Activated B cell treated with CpG ODN at 0.5 μM for 24 hours (primary cell): ENCODE measurements at places on chromosomes 7 and 10. TPM values are rescaled to one million over a fixed set of nuclear protein-coding genes. Genes with fewer than 3 reads are reported as not detected.
A peak's percentile ranks its signal among the peaks of the same experiment; 100 is the strongest.

DNA sequence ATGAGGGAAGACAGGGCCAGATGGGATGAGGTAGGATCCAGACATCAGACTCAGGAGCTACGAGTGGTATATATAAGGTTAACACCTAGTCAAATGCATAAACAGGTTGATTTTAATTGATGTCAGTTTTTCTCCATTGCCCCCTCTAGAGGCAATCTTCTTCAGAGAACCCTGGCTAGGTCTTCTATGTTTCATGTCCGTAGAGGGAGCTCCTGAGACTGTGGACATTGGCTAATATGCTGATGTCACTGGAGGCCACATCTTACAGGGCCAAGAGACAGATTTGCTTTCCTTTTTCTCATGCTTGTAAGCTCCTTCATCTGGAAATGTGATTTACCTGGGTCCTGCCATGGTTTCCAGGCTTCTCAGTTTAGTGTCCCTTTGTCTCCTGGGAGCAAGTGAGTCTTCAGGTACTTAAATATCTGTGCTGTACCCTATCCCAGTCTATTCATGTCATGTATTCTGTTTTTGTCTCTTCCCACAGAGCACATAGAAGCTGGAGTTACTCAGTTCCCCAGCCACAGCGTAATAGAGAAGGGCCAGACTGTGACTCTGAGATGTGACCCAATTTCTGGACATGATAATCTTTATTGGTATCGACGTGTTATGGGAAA lies 161.6 kb upstream of the PRSS1 start:
- H3K4me3 ChIP-seq = no peak overlapping the region
- no peak overlapping the region for H3K27ac ChIP-seq
- no peak for DNase-seq
- H3K36me3 ChIP-seq = no peaks in the 10 kb centered on the region

GRCh38 chr7:86950360-86950759 lies 109.1 kb downstream of the ELAPOR2 start:
- no peak overlapping the region for H3K4me3 ChIP-seq
- peak; percentile 15 for DNase-seq
- H3K27me3 ChIP-seq = no peaks in the 10 kb centered on the region
- peak overlapping the region; percentile 35 for H3K27ac ChIP-seq
- no peaks in the 10 kb centered on the region for H3K36me3 ChIP-seq

GRCh38 chr7:38189231-38189938 lies 11.3 kb downstream of the STARD3NL start:
- H3K36me3 ChIP-seq = peaks cover 12% of the 10 kb centered on the region
- H3K27ac ChIP-seq = no peak overlapping the region
- H3K4me3 ChIP-seq = no peak overlapping the region
- DNase-seq = no peak
- H3K4me1 ChIP-seq = peaks cover 68% of the 10 kb centered on the region

DNA sequence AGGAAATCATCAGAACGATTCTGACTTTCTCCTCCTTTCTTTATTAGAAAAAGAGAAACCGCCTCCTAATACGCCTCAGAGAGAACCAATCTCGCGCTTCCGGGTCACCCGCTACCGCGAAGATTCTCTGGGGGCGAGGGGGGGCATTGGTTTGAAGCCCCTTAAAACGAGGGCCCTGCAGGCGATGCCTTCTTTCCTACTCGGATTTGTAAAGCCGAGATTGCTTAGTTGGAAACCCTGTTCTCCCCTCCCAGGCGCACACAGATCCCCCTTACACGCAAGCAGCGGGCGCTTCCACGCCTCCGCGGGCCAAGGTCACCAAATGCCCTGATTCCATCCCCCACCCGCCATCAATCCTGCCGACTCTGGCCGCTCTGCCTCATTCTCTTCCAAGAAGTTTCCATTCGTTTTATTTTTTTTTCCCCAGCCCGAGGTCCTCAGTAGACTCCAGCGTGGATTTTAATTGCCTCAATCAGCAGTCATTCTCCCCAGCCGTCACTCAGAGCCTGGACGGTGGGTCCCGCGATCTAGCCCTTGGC lies 1.1 kb upstream of the GAD2 start:
- peaks cover 67% of the 10 kb centered on the region for H3K27me3 ChIP-seq
- H3K36me3 ChIP-seq = no peaks in the 10 kb centered on the region
- peaks cover 39% of the 10 kb centered on the region for H3K4me1 ChIP-seq
- no peak overlapping the region for H3K27ac ChIP-seq
- H3K4me3 ChIP-seq = peak overlapping the region; percentile 55
- DNase-seq = no peak

GRCh38 chr7:24942226-24942625 lies 37.8 kb downstream of the OSBPL3 start:
- H3K4me3 ChIP-seq = no peak overlapping the region
- no peak for DNase-seq
- H3K27ac ChIP-seq = no peak overlapping the region
- no peaks in the 10 kb centered on the region for H3K27me3 ChIP-seq

DNA sequence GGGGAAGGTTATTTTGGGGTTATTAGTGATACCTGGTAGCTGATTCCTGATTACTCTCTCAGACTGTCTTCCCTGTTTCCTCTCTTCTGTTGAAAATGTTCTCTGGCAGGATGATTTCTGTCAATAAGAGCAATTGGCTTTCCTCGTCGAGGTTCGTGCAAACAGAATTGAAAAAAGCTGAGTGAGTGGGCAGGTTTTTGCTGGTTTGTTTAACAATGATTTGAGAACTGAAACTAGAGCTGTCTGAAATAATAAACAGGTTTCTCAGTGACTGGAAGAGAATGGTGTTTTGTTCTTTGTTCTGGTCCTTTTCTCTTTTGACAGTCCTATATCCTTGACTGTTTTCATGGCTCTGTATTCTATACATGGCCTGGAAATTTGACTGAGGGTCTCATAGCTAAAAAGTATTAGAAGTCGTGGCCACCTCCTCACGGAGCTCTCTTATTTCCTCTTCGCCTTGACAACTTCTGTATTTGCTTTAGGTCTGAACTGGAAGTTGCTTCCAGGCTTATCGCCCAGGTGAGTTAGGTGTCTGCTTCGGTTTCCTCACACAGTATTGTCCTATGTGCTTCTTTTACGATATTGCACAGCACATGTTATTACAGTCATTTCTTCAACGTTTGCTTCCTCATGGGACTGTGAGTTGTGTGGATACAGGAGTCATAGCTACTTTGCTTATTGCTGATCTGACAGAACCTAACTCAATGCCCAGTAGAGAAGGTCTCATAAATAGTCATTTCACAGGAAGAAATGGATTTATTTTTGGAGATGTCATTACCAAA lies 403.6 kb downstream of the NRG3 start:
- H3K27ac ChIP-seq = no peak overlapping the region
- H3K4me3 ChIP-seq = no peak overlapping the region
- no peaks in the 10 kb centered on the region for H3K4me1 ChIP-seq
- no peaks in the 10 kb centered on the region for H3K36me3 ChIP-seq
- no peaks in the 10 kb centered on the region for H3K27me3 ChIP-seq

Gene KCNMA1
- 3.3 and 3.7 TPM in 2 replicates for total RNA-seq

DNA sequence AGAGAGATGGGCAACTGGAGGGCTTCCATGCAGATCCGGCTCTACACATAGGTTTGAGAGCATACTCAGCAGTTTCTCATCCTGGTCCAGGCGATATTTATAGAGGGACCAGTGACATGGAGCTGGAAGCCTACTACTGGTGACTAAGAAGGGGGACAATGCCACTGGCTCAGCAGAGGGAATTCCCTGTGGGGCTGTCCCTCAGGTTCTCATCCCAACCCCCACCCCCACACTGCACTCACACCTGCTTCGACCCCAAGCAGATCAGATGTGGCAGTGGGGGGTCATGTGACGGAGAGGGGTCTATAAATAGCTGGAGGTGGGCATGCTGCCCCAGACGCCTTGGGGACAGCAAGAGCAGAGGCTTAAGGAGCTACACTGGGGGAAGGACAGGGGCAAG lies at the start of gene CLCN1:
Gene CLCN1, plus strand, starts transcription at position 336 of the 400 bp plus-strand sequence. CDS start 102 bp downstream, outside the sequence.
- no peak within 1 kb of the TSS for H3K27ac ChIP-seq
- no peak within 1 kb of the TSS for H3K4me3 ChIP-seq
- no peaks in the 10 kb centered on the region for H3K4me1 ChIP-seq
- no peak for DNase-seq
- no peaks in the 10 kb centered on the region for H3K36me3 ChIP-seq

DNA sequence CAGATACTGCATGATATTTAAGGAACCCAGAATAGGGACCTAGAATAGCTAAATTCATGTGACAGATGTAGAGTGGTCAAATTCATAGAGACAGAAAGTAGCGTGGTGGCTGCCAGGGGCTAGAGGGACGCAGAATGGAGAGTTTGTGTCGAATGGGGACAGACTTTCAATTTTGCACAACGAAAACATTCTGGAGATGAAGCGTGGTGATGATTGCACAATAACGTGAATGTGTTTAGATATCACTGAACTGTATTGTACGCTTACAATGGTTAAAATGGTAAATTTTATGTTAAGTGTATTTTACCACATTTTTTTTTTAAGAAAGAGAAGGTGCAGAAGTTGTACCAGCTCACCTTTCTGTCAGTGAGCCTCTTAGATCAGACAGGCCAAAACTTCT lies 137.8 kb upstream of the TNS3 start:
- DNase-seq = no peak
- H3K36me3 ChIP-seq = no peaks in the 10 kb centered on the region
- H3K4me3 ChIP-seq = no peak overlapping the region
- peaks cover 73% of the 10 kb centered on the region for H3K4me1 ChIP-seq
- no peak overlapping the region for H3K27ac ChIP-seq
- no peaks in the 10 kb centered on the region for H3K27me3 ChIP-seq

- H3K27ac ChIP-seq = no peak overlapping the region
- no peak overlapping the region for H3K4me3 ChIP-seq
- no peak for DNase-seq
- no peaks in the 10 kb centered on the region for H3K36me3 ChIP-seq
These were observed 985.9 kb upstream of the ZNF722 start for GRCh38 chr7:63012633-63013183.

Gene CNPY1
- not detected in 2 replicates for total RNA-seq

DNA sequence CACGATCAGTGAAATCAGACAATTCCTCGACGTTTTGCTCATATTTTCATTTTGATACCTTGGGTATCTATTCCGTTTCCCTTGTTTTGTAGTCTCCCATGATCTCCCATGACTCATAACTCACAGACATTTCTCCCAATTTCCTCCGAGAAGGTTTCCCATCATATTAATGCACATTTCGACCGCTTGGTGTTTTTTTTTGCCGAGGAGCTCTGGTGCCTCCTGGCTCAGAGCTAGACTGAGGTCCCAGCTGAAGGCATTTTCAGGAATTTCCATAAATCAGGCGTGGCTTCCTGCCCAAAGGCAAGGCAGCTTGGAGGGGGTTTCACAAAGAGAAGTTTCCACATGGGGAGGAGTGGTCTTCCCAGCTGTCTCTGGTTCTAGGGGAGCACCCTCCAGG lies 148.2 kb upstream of the TNS3 start:
- H3K4me3 ChIP-seq = no peak overlapping the region
- no peak overlapping the region for H3K27ac ChIP-seq
- DNase-seq = no peak
- H3K27me3 ChIP-seq = peaks cover 3% of the 10 kb centered on the region
- H3K36me3 ChIP-seq = no peaks in the 10 kb centered on the region

- no peaks in the 10 kb centered on the region for H3K36me3 ChIP-seq
- H3K4me1 ChIP-seq = no peaks in the 10 kb centered on the region
- no peak for DNase-seq
- H3K27me3 ChIP-seq = no peaks in the 10 kb centered on the region
These were observed 70.2 kb downstream of the AHCYL2 start for GRCh38 chr7:129295015-129295423.

Gene RET
- 0.05 TPM in 1 of 2 replicates, not detected in the other for total RNA-seq

DNA sequence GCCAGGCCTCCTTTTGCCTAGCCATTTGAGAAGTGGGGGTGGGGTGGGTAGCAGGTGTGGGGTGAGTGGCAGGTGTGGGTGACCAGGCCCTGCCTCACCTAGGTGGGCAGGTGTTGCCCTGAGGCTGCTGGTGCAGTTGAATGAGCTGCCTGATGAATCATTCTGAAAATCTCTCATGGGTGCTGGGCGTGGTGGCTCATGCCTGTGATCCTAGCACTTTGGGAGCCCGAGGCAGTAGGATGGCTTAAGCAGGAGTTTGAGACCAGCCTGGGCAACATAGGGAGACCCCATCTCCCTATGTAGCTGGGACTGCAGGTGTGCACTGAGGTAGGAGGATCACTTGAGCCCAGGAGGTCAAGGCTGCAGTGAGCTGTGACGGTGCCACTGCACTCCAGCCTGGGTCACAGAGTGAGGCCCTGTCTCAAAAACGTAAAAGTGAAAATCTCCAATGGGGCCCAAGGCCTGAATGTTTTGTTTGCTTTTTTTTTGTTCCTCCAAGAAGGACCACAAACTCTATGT lies 17.7 kb downstream of the TSPAN14 start:
- H3K4me1 ChIP-seq = peaks cover 71% of the 10 kb centered on the region
- peak overlapping the region; percentile 44 for H3K4me3 ChIP-seq
- H3K27ac ChIP-seq = peak overlapping the region; percentile 90
- H3K36me3 ChIP-seq = peaks cover 27% of the 10 kb centered on the region
- H3K27me3 ChIP-seq = no peaks in the 10 kb centered on the region

Gene ACTL6B
- total RNA-seq = not detected in 2 replicates

DNA sequence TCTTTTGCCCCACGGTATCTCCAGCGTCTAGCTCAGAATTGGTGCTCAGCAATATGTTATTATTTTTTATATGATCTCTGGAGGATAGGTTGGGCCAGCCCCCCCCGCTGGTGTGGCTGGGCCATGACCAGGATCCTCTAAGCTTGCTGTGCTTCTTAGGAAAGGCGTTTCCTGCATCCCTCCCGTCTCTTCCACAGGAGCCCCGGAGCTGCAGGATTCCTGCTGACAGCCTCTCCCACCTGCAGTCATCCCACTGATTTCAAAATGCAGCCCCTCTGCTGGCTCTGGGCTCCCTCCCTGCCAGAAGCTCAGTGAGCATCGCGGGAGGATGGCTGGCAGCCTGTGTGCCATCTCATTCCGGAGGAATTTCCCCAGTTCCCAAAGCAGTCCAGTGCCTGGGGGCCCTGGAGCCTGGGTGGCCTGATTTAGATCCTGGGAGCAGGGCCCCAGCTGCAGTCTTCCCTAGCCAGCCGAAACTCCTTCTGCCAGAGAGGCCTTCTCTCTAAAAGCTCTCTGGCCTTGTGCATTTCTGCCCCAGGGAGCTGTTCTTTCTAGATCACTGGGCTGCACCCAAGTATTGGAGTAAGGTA lies 21.8 kb upstream of the GOLGA7B start:
- H3K27me3 ChIP-seq = peaks cover 6% of the 10 kb centered on the region
- no peaks in the 10 kb centered on the region for H3K4me1 ChIP-seq
- no peak overlapping the region for H3K4me3 ChIP-seq

DNA sequence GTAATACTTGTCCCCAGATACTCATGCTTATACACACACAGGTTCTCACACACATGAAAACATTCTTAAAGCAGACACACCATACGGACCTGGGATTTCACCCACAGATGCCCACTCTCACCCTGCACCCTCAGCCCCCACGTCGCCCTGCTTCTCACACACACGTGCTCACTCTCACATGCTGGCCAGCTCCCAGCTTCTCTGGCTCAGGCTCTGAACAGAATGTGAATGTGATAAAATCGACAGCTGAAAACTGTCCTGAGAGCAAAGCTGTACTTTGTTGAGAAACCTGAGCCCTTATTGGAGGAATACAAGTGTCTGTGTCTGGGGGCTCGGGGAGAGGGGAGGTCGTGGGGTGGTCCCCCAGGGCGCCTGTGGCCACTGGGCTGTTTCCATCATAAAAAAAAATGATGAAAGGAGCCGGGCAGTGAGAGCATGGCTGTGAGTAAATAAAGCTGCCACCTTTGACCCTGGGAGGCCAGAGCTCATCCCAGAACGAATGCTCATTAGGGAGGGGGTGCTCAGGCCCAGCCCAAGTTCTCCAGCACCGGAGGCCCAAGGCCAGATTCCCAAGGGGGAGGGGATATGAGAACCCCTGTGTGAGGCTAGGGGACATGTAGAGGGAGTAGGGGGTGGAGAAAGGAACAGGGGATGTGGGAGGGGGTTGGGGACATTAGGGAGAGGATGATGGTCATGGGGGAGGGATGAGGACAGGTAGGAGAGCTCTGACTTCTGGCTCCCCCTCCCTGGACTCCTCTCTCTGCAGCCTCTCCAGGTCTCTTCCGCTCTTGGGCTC lies 18.1 kb upstream of the TLX1 start:
- H3K4me1 ChIP-seq = no peaks in the 10 kb centered on the region
- DNase-seq = no peak
- H3K4me3 ChIP-seq = no peak overlapping the region
- H3K27me3 ChIP-seq = peaks cover 32% of the 10 kb centered on the region
- no peak overlapping the region for H3K27ac ChIP-seq
- H3K36me3 ChIP-seq = no peaks in the 10 kb centered on the region
